Stimulated activated naive B cell treated with anti-CD40 and anti-IgM and Interleukin-4, amounts not matched to agents 10 μg/mL and 1 μg/mL and 100 μg/mL, for 72 hours (primary cell): ENCODE measurements at places on chromosomes 12 and 14.

DNA sequence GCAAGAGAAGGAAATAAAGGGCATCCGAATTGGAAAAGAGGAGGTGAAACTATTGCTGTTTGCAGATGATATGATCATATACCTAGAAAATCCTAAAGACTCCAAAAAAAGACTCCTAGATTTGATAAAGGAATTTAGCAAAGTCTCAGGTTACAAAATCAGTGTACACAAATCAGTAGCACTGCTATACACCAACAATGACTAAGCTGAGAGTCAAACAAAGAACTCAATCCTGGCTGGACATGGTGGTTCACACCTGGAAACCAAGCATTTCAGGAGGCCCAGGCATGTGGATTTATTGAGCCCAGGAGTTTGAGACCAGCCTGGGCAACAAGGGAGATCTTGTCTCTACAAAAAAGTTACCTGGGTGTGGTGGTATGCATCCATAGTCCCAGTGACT, 188.7 kb upstream of the PLXNC1 start:
- no peaks in the 10 kb centered on the region for H3K36me3 ChIP-seq
- H3K4me1 ChIP-seq: no peaks in the 10 kb centered on the region
- no peak overlapping the region for H3K27ac ChIP-seq

GRCh38 chr12:38669081-38669480, 236.3 kb downstream of the CPNE8 start:
- no peaks in the 10 kb centered on the region for H3K27me3 ChIP-seq
- H3K4me3 ChIP-seq: no peak overlapping the region
- no peaks in the 10 kb centered on the region for H3K4me1 ChIP-seq

- DNase-seq: no peak
- H3K4me1 ChIP-seq: no peaks in the 10 kb centered on the region
Measured at GRCh38 chr12:7716381-7716780, 5.1 kb downstream of the DPPA3 start.

- no peak for DNase-seq
- peaks cover 40% of the 10 kb centered on the region for H3K27me3 ChIP-seq
- no peaks in the 10 kb centered on the region for H3K36me3 ChIP-seq
- H3K27ac ChIP-seq: no peak overlapping the region
- H3K4me3 ChIP-seq: no peak overlapping the region
- H3K4me1 ChIP-seq: peaks cover 16% of the 10 kb centered on the region
Measured at GRCh38 chr12:132322206-132323132, 6.9 kb downstream of the GALNT9 start.

- H3K27ac ChIP-seq: no peak overlapping the region
- no peak overlapping the region for H3K4me3 ChIP-seq
- H3K36me3 ChIP-seq: peaks cover 20% of the 10 kb centered on the region
- no peak for DNase-seq
- no peaks in the 10 kb centered on the region for H3K27me3 ChIP-seq
Measured at GRCh38 chr14:58488550-58488949, 61.0 kb downstream of the KIAA0586 start.

- DNase-seq: no peak
- H3K4me3 ChIP-seq: no peak overlapping the region
- H3K27ac ChIP-seq: no peak overlapping the region
Measured at GRCh38 chr12:107976331-107976730, 152.8 kb upstream of the WSCD2 start.

DNA sequence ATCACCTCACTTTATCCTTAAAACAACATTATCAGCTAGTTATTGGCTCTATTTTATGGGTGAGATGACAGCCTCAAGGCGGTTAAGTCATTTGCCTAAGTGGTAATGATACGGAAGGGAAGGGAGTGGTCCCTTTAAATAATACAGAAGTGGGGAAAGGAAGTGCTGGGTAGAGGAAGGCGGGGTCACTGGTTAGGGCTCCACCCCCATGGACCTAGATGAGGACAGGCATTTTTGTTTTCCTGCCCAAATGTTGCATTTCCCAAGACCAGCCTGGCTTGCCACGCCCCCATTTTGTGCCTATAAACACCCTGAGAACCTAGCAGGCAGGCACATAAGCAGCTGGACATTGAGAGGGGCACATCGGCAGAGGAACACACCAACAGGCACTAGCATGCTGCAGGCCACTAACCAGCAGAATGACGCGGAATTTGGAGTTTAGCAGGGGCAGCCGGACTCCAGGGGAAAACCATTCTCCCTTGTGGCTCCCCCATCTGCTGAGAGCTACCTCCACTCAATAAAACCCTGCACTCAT, 100.9 kb downstream of the EPS8 start:
- H3K4me1 ChIP-seq: no peaks in the 10 kb centered on the region
- H3K27me3 ChIP-seq: no peaks in the 10 kb centered on the region
- DNase-seq: no peak

DNA sequence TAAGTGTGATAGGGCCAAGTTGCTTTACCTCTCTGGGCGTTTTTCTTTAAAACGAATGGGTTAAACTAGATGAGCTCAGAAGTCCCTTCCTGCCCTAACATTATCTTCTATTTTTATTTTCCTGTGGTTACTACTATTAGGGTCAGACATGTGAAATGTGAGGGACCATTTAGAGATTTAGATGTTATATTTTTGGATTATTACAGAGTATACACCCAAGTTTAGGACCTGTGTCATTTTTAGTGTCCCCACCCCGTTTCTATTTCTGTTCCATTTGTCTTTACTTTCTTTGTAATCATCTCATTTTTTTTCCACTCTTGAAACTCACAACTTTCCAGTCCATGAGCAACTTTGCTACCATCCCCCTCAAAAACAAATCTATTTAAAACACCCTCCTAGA, 56.3 kb downstream of the SLC4A8 start:
- H3K4me1 ChIP-seq: peaks cover 21% of the 10 kb centered on the region
- peak overlapping the region; percentile 56 for H3K27ac ChIP-seq
- H3K27me3 ChIP-seq: no peaks in the 10 kb centered on the region
- peaks cover 6% of the 10 kb centered on the region for H3K36me3 ChIP-seq
- peak overlapping the region; percentile 22 for H3K4me3 ChIP-seq
- no peak for DNase-seq

DNA sequence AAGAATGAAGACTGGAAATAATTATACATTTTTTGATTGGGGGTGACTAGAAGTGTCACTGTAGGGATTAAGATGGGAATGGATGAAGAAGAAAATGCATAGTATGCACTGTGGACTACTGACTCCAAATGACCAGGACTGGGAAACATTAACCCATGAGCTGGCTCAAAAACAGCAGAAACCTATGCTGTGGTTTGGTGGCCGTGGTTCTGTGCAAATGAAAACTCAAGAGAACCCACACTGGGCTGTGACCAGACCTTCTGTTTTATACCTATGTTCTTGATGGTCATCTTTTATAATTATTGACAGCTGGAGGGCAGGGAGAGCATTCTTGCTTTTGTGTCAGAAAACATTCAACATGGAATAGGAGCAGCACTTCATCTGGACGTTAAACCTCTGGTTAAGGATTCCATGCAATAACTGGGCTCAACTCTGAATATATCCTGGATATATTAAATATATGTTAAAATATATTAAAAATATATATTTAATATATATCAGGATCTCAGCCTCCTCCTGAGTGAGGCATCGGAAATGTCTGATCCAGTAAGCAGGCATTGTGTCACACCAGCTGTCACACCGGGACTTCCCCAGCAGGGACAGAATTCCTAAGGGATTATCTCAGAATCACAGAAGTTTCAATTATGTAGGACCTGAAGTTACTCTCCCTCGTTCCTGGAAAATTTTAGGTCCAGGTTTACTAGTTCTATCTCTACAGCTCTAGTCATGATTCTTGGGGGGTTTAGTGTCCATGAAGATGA, 48.5 kb downstream of the BBS10 start:
- H3K27me3 ChIP-seq: peaks cover 7% of the 10 kb centered on the region
- H3K27ac ChIP-seq: no peak overlapping the region
- H3K4me3 ChIP-seq: no peak overlapping the region

DNA sequence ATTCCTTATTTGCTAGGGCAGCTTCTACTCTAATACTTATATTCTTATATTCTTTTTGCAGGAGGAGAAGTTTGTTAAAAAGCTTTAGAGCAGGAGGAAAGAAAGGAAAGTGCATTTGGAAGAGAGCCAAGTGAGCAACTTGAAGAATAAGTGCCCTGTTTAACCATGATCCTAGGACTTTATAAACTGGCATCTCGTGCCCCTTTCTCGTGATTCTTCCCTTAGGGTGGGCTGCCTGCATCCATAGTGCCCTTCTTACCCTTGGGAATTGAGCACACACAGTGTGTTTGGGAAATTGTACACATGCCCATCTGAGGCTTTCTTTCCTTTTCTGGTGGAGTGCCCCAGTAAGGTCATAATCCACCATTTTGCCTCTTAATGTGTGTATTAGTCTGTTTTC, 141.9 kb downstream of the NUBPL start:
- no peak overlapping the region for H3K27ac ChIP-seq
- H3K4me3 ChIP-seq: no peak overlapping the region
- no peak for DNase-seq
- H3K27me3 ChIP-seq: no peaks in the 10 kb centered on the region
- peaks cover 59% of the 10 kb centered on the region for H3K36me3 ChIP-seq

DNA sequence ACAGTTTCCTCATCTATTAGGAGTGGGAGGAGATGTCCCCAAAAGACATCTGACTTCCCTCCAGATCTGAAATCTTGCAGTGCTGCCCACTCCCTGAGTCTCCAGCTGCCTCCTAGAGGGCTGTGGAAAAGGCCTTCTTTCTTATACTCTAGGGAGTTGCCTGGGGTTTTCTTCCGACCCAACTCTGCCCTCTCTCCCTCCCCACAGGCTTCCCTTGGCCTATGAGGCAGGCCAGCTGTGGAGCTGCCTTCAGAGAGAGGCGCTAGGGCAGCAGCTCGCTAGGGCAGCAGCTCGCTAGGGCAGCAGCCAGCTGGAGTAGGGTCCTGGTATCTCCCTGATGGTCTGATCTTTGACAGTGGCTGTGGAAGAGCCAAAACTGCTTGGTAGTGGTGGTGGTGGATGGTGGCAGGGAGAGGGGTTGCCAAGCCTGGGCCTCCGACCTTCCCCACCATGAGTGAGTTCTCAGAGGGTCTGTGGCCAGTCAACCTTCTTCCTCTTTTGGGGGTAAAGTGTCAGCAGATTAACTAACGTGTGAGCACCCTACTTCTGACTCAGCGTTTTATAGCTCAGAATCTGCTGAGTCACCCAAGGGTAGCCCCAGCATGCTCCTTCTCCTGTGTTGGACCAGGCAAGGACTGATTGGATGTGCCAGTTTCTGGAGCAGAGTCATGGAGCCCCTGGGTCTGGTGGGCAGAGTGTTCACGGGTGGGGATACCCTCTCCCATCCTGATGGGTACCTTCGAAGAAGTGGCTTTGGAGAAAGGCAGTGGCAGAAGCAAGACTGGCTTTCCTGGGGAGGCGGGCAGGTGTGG, 2.3 kb downstream of the SLC48A1 start:
- H3K4me1 ChIP-seq: peaks cover 34% of the 10 kb centered on the region
- DNase-seq: peak; percentile 24
- H3K36me3 ChIP-seq: peaks cover 2% of the 10 kb centered on the region
- no peaks in the 10 kb centered on the region for H3K27me3 ChIP-seq
- H3K27ac ChIP-seq: peak overlapping the region; percentile 88
- peak overlapping the region; percentile 34 for H3K4me3 ChIP-seq

- H3K36me3 ChIP-seq: no peaks in the 10 kb centered on the region
- peak overlapping the region; percentile 79 for H3K27ac ChIP-seq
- peak overlapping the region; percentile 3 for H3K4me3 ChIP-seq
Measured at GRCh38 chr12:6423267-6424007, 21.3 kb upstream of the CD27 start.
